Gastroesophageal sphincter (tissue), 4 donors: ENCODE measurements at places on chromosomes 1 and 21. TPM values are rescaled to one million over a fixed set of nuclear protein-coding genes. Genes with fewer than 3 reads are reported as not detected.

AKT3 gene
- total RNA-seq, result 87.9 TPM

DNA sequence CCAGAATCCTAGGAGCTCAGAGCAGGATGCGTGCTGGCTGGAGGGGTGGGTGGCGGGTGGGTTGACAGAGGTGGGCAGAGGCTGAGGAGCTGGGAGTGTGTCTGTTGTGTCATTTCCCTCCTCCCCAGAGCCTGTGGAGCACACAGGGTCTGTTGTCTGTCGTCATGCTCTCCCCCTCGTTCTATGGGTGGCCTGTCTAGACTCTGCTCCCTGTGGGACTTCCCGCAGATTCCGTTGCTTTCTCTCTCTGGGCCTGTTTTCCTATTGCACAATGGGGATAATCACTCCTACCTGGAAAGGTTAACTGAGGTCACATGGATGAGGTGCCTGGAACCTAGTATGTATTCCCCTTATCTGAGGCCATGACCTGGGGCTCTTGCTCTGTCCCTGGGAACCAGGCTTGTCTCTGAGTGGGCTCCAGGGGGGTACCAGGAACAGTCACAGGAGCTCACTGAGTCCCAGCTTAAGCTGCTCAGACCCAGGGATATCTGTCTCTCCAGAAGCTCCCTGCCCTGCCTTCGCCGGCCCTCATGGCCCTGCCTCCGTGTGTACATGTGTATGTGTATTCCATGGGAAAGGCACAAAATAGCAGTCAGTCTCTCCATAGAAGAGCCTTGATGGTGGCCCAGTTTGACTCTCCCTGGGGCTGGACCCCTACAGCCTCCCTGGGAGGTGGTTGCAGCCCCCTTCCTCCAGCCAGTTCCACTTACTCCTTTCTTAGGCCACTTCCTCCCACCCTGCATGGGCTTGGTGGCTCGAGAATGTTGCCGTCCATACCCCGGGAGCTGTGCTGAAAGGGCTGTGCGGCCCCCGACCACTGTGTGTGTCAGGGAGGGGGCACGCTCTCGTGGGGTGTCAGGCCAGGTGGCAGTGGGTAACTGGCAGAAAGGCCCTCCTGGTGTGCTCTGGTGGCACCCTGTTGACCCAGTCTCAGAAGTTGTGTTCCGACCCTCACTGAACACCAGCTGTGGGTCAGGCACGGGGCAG is 17.9 kb downstream of the PTPRF start:
- ATAC-seq, result no peak

DNA sequence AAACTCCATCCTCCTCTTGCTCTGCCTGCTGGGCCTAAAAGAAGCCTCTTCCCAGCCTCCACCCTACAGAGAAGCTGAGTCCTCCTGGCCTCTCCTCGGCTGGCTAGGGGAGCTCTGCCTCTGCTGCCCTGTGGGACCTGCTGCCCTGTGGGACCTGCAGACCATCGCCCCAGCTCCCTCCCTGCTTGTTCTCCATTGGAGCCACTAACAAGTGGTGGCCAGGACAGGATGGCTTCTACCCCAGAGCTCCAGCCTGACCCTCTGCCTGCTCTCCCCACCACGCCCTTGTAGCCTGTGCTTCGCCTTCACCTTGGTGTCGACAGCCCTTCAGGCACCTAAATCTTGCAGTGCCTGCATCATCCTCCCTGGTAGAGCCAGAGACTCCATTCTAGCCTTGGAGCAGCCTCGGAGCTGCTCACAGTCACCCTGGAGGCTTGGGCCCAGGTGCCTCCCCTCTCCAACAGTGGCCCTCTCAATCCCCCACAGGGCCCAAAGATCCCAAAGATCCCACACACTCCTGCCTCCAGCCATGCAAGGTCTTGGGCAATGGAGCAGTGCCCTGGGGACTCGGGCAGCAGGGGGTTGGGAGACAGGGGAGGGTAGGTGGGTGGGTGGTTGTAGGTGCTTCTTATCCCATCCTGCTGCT is 3.0 kb downstream of the EPS8L3 start:
- no peak for ATAC-seq

DNA sequence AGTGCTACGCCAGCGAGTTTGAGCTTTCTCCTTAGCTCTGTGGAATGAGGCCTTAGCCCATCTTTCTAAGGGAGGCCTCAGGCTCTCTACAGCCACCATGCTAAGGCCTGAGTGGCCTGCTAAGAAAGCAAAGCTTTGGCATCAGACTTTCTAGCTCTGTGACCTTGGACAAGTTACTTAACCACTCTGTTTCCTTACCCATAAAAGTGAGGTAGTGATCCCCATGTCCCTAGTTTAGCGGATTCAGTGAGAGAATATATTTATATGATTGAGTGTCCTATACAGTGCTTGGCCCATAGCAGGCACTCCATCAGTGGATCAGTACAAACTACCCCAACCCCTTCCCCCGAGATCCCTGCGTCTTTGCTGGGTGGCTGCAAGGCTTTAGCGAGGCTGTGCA is 4.0 kb downstream of the POGK start:
- ATAC-seq, result no peak

DNA sequence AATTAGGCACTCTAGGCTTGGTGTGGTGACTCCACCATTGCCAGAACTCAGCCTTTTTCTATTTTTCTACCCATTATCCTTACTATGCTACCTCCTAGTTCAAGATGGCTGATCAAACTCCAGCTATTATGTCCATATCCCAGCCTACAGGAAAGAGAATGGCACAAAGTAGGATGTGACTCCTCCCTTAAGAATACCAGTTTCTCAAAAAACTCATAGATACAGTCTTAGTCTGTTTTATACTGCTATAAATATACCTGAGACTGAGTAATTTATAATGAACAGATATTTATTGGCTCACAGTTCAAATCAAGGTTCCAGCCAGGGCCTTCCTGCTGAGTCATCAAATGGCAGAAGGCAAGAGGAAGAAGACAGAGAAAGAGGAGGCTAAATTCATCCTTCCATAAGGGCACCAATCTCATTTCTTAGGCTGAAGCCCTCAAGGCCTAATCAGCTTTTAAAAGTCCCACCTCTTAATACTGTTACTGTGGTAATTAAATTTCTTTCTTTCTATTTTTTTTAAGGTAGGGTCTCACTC is 542.8 kb upstream of the BEND5 start:
- ATAC-seq, result no peak

DNA sequence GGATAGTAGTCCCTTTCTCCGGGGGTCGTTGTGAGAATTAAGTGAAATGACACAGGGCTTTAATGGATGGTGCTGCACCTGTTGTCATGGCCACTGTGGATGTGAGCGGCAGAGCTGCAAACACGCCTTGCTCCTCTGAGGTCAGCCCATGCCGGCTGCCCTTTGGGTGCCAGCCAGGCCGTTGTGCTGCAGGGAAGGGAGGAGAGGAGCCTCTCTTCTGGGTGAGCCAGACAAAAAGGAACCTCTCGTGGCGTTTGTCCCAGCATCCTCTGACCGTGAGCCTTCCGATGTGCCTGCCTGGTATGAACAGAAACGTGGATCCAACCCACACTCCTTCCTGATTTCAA is 383.0 kb upstream of the VAMP3 start:
- ATAC-seq, result no peak

DNA sequence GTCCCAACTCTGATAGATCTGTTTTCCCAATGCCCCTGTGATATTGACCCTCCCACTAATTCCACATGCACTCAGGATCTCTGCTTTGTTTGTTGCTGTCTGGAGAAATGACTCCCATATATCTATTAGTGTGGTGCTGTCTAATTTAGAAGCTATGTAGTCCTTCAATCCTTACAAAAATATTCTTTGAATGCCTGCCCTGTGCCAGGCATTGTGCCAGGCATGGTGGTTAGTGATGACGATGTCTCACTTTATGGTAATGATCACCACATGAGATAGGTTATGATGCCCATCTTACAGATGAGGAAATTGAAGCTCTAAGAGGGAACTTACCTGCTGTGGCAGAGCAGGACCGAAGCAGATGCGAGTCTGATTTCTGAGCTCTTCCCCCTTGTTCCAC is 12.9 kb downstream of the MYOG start:
- no peak for ATAC-seq

BRINP3 gene
- total RNA-seq, result 11.4 TPM

GRCh38 chr1:5909576-5910275 is 82.5 kb downstream of the NPHP4 start:
- no peak for ATAC-seq

NR5A2 gene
- total RNA-seq, result 2.0 TPM

CLDN17 gene
- total RNA-seq, result not detected

- ATAC-seq, result no peak
Observed at GRCh38 chr1:201820413-201820812, 8.5 kb upstream of the IPO9 start.

DNA sequence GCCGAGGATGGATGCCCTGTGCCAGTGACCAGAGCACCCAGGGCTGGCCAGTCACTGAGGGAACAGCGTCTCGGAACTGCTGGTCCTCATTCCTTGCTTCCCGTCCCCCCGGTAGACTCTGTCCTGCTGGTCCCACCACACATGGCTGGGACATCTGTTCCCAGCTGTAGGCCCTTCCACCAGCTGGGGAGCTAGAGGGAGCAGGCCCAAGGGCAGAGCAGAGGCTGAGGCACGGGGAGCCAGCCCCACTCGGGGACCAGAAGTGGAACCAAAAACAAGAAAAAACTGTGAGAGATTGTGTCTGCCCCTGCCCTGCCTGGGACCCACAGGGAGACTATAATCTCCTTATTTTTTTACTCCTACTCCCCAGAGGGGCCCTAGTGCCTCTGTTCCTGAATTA is 23.8 kb downstream of the ATP8B2 start:
- ATAC-seq, result no peak

DNA sequence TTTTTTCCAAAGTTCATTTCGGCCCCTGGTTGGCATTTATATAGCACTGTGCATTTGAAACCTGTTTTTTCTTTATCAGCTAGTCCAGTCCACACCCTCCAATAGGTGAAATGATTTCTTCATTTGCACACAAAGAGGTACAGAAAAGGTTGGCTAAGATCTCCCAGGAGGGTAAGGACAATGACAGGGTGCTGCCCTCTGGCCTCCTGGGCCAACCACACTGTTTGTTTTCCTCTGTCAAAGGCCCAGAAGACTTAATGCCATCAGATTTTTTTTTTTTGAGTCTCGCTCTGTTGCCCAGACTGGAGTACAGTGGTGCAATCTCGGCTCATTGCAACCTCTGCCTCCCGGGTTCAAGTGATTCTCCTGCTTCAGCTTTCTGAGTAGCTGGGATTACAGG is 70.1 kb upstream of the EFHD2 start:
- no peak for ATAC-seq

DNA sequence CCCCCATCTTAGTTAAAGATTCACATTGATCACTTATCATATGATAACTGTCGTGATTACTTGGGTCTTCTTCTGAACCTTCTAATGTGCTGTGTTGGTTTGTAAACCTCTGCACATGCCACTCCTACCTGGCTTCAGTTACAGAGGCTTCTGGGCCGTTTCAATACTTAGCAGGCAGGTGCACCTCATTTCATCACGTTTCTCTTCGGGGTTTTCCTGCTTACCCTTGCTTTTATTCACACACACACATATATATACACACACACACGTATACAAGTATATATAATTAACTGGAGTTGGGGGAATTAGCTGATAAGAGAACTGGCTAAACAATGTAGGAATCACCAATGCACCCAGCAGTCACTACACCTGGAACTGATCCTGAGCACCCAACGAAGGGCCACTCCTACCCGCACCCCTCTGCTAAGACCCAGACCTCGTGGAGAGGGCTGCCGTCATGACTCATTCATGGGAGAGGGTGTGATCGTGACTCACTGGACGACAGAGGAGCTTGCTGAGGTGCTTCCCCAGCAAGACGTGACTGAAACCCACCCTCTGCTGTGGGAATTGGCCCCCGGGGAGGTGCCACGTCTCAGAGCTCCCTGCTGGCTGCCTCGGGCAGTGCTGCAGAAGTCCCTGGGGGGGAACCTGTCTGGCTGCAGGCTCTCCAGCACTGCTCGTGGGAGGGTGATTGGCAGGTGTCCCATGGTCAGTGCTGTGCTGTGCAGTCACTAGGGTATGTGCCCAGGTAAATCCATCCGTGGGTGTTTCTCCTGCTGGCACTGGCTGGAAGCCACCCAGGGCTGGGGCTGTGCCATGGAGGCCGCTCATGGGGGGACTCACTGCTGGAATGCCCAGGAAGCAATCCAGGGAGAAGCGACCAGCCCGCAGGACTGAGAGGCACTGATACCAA is 166.6 kb downstream of the DYRK1A start:
- ATAC-seq, result no peak

LRRIQ3 gene
- total RNA-seq, result 0.46 TPM
